Amniotic stem cell (primary cell): ENCODE measurements at places on chromosomes 4 and X.

GRCh38 chr4:182201871-182202270, 41.3 kb upstream of the TENM3 start:
- no peak for DNase-seq

- no peak for DNase-seq
These were observed 280.4 kb downstream of the CFAP47 start for GRCh38 chrX:36199928-36200327.

DNA sequence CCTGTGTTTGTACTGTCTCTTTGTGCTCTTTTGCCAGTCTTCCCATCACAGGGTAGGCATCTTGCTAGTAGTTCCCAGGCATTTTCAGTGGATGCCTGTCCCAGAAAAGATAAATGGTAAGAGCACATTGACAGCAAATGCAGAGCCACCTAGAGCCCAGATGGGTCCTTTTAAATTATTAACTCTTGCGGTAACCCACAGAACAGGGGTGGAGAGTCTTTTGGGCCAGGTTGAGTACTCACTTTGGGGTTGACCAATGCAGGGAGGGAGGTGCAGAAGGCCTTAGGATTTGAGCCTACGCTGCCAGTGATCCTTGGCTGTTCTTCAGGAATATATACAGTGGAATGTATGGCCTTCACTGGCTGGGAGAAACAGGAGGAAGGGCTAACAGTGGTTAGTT, 173.8 kb downstream of the MSN start:
- no peak for DNase-seq

DNA sequence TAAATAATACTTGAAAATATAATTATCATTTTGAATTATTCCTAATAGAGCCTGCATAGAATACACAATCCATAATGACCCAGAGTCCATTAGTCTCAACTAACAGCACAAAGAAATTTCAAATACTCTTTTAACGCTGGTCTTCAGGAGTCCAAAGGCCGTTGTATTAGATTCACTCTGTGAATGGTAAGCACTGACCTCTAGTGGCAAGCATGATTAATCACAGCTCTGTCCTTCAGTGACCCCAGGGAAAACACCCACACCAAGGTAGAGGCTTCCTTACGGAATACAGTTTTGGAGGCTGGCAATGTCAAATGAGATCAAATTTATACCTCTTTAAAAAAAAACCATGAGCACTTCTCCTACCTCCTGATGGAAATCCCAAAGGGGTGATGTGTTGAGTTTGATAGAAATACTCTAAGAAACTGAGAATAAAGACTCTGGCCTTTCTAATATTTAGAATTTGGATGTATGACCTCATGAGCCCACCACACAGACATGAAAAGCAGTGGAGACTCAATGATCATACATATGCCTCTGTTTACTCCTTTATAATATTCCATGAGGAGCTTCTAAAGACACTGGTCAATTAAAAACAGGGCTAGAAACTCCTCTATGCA, 147.2 kb upstream of the DKK2 start:
- DNase-seq: peak; percentile 66

GRCh38 chr4:75046641-75047040, 113.7 kb downstream of the PARM1 start:
- DNase-seq: no peak

DNA sequence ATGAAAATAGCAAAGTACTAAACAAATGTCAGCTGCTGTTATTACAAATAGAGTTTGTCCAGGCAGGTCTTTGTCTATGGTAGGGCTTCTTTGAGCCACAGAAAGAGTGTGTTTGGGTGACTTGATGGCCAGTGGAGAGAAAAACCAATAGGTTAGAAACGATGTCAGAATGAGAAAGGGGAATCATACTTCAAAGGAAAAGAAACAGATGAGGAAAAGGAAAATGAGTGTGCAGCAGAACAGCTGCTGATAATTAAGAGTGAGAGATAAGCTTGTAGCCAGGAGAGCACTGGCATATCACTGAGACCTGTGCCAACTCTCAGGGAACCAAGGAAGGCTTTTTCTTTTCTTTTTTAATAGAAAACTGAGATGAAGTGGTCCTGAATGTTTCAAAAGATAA, 257.2 kb downstream of the ARHGAP24 start:
- DNase-seq: no peak
